ENCODE measurements at places on chromosomes 4 and X.

- no peak for DNase-seq
These were observed 109.3 kb upstream of the BMP2K start for GRCh38 chr4:78666830-78667258.

DNA sequence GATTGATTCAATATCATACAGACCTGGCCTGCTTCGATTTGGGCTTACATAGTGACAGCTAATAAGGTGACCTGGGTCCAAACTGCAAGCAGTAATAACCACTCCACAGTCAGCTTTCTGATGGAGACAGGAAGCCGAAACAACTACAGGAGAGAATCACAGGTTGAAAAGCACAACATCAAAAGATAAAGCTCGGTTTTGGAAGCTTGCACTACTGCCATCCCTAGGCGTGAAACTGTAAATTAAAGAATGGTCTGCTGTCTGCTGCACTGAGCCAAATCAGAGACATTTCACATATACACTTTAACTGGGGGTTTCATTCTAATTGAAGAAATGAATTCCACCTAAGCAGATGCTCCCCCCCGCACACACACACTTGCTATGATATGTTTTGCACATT lies 116.3 kb downstream of the DHX15 start:
- no peak for DNase-seq

DNA sequence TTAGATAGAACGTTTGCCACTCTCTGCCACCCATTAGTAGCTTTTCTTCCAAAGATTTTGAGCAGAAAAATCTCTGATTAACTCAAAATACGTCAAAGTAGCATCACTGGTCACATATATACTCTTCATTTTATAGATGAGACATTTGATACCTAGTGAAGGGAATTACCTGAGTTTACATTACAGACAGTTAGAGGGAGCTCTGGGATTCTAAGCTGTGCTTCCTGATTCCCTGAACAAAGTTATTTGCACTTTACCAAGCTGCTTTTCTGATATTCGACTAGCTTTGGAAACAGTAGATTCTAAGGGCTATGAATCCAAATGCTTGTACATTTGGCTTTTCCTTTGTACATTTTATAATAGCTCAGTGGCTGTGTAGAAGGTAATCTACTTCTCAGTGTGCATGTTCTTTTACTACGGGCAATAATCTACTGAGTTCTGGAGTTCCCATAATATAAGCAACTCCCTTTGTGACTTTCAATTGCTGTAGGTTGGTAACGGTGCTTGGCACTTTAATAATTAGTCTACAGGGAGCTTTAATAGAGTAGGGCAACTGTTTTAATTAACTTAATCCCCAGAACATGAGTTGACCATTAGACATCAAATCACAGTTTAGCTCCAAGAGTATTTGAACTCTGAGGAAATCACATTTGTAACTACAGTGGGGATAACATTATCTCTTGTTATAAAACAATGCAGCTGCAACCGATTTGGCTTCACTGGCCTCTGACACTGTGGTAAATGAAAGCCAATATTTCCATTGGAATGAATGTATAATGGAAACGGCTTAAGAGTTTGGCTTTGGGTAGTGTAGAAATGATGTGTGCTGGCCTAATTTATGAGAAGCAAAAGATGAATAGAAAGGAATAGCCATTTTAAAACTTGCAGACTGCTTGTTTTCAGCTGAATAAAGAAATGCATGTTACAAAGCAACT lies 1602.4 kb downstream of the STIM2 start:
- DNase-seq: no peak

GRCh38 chr4:107546638-107547037 lies 173.4 kb downstream of the PAPSS1 start:
- no peak for DNase-seq

DNA sequence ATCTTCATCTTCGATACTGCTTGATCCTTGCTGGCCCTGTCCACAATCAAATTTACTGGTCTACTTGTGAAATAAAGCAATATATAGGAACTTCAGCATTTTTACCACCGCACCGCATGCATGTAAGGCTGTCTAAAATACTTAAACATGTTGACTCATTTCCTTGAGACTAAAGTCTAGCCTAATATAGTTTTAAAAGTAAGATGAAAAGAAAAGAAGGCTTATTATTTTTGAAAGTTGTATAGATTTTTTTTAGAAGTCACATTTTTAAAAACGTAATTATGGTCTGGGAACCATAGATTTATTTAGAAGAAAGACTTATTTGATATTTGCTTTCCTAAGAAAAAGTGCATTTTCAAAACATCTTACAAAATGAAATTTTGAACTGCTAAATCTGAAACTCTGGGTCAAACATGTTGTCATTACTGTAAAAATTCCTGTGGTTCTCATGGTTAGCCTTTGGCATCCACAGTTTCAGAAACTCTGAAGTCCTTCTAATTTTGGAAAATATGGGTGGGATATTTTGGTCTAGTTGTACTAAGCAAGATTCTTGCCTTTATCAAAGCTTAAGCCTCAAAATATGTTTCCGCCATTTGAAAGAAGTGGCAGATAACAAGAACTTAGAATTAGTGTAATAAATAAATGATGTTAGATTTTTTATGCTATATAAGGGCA lies 423.5 kb upstream of the CTSO start:
- DNase-seq: no peak

DNA sequence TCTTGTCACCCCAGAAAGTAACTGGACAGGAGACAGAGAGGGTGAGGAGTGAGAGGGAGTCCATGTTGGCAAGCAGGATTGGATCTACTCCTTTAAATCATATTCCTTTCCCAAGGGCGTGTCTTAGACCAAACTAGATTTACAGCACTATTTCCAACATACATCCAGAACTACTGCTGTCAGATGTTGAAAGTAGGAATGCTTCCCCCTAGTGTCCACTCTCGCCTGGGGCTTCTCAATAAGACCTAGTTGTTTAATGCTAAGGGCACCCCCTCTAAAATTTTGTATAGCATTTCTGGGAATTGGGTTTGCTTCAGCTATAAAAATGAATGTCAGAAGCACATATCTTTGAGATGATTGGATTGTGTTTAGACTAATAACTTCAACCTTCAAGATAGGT lies 13.3 kb downstream of the OFD1 start:
- DNase-seq: peak; percentile 18

DNA sequence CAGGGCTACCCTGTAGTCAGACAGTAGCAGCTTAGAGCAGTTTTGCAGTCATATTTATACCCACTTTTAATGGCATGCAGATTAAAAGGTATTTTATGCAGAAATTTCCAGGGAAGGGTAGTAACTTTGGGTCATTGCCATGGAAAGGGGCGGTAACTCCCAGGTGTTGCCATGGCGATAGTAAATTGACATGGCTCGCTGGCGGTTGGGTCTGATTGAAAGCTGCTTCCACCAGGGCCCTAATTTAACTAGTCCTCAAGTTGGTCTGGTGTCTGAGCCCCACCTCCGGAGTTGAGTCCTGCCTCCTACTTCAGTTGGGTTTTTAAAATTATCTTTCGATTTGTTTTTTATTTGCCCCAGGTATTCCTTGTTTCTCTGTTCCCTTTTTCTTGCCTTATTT lies 70.1 kb downstream of the NAA11 start:
- DNase-seq: no peak

DNA sequence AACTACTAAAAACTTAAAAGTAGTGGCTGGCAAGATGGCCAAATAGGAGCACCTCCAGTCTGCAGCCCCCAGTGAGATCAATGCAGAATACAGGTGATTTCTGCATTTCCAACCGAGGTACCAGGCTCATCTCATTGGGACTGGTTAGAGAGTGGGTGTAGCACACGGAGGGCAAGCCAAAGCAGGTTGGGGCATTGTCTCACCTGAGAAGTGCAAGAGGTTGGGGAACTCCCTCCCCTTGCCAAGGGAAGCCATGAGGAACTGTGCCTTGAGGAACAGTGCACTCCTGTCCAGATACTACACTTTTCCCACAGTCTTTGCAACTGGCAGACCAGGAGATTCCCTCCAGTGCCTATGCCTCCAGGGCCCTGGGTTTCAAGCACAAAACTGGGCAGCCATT lies 311.1 kb downstream of the PAPSS1 start:
- DNase-seq: no peak

Data from naive thymus-derived CD4-positive, alpha-beta T cell (primary cell).